ENCODE measurements at places on chromosomes 2 and 18.

DNA sequence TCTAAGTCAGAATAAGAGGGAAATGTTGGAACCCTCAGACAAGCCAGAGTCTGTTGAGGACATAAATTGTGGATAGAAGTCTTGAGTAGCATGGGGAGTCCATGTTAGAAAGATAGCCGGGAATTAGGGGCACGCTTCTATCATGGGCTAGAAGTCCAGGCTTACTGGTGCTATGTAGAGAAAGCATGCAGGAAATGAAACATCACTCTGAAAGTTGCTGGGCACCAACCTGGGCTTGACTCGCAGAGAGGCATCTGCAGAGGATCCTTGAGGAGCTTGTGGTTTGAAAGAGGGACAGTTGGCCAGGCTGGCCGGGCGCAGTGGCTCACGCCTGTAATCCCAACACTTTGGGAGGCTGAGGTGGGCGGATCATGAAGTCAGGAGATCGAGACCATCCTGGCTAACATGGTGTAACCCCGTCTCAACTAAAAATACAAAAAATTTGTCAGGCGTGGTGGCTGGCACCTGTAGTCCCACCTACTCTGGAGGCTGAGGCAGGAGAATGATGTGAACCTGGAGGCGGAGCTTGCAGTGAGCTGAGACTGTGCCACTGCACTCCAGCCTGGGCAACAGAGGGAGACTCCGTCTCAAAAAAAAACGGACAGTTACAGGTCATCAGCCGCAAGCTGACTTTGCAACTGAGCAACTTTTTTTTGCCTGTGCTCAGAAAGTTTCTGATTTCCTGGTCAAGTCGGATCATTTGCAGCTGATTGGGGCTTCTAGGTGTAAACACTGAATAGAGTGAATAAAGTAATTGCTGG lies 24.9 kb downstream of the CERS6 start:
- no peak for DNase-seq

GRCh38 chr18:14933964-14934363 lies 186.0 kb downstream of the ANKRD30B start:
- no peak for DNase-seq

GRCh38 chr2:13009027-13009642 lies 292.4 kb downstream of the TRIB2 start:
- peak; percentile 36 for DNase-seq

DNA sequence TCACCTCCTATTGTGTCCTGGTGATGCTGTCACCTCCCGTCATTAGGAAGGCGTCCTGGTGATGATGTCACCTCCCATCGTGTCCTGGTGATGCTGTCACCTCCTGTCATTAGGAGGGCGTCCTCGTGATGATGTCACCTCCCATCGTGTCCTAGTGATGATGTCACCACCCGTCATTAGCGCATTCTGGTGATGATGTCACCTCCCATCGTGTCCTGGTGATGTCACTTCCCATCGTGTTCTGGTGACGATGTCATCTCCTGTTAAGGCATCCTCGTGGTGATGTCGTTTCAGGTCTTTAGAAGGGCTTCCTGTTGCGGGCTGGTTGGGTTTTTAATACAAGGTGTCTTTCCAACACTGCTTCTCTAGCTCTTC lies 40.7 kb downstream of the CTDP1 start:
- no peak for DNase-seq

DNA sequence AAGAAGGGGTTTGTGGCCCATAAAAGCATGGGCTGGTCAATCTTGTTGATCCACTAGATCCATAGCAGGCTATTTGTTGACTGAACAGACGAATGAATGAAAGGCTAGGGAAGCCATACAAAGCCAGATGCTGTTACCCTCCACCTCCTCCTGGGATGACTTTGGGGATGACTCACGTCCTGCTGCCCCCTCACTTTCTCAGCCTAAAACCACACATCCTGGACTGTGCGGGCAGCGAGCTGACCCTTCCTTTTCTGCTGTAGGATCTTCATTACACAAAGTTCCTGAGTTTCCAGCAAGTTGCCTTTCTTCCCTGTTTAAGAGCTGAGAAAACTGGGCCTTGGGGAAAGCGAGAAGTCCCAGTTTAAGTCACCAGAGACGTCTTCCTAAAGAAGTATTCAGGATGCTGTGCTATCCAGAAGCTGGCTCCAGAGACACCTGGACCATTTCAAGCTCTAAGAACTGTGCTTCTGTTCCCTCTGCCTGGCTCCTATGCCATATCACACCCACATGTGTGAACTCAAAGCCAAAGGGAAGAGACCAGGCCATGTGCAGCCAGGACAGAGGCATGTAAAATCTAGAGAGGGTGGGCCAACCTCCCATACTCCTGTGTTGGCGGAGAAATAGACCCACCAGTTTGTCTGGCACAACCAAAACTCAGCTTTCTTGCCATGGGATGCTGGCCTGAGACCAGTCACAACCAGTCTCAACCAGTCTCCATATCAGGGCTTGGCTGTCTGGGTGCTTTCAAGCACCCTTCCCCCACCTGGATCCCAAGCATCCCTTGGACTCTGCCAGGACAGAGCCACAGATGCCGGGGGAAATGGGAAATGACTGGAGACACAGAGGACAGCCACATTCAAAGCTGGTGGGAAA lies 4.7 kb upstream of the SLC20A1 start:
- peak; percentile 84 for DNase-seq

All from fibroblast of skin of right quadriceps (primary cell).